ENCODE measurements at places on chromosomes 5 and 9.

- no peak for DNase-seq
Measured at GRCh38 chr5:129724222-129724621, 23.7 kb upstream of the MINAR2 start.

GRCh38 chr9:87706066-87706739, 19.7 kb upstream of the CTSL start:
- DNase-seq: no peak

DNA sequence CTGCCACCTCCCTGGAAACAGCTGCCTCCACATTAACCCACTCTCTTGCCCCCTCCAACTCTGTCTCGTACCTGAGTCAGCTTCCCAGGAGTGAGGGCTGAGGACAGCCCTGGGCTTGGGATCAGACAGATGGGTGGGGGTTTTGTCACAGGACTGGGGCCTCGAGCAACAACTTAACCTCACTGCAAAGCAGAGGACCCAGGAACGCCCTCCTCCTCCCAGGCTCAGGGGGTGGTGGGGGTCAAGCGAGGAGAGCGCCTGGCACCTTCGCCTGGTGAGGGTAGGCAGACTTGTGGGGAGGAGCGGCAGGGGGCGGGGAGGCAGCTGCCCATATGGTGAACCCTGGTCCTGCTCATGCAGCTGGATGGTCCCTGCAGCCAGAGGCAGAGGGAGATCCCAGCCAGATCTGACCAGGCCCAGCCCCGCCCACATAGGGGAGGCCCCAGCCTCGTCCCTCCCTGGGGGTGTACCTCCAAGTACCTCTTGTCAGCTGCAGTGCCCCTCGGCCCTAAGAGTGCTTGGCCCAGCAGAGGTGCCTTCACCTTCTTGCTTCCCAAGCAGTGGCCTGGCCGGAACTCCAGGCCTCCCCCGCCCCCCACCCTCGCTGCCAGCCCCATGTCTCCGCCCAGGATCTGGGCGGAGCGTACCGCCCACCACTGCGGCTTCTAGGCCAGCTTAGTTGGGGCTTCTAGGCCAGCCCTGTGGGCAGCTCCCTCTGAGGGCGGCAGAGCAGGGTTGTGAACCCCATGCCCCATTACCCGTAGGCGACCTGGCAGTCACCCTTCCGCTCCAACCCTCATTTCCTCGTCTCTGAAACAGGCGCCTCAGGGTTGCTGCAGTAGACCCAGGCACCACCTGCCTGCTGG, at the start of gene SARDH:
Gene SARDH, minus strand, starts transcription at position 579 of the 866 bp plus-strand sequence. CDS start 4,179 bp downstream, outside the sequence.
- no peak for DNase-seq

- DNase-seq: no peak
Measured at GRCh38 chr5:139693676-139694364, 45.7 kb downstream of the CXXC5 start.

GRCh38 chr9:115461280-115461679, 343.3 kb upstream of the TNC start:
- no peak for DNase-seq

GRCh38 chr5:127313847-127314473, 23.4 kb downstream of the MEGF10 start:
- DNase-seq: no peak

- no peak for DNase-seq
Measured at GRCh38 chr9:136719195-136719880, 7.0 kb downstream of the DIPK1B start.

- no peak for DNase-seq
Measured at GRCh38 chr5:124234022-124234769, 512.2 kb downstream of the ZNF608 start.

DNA sequence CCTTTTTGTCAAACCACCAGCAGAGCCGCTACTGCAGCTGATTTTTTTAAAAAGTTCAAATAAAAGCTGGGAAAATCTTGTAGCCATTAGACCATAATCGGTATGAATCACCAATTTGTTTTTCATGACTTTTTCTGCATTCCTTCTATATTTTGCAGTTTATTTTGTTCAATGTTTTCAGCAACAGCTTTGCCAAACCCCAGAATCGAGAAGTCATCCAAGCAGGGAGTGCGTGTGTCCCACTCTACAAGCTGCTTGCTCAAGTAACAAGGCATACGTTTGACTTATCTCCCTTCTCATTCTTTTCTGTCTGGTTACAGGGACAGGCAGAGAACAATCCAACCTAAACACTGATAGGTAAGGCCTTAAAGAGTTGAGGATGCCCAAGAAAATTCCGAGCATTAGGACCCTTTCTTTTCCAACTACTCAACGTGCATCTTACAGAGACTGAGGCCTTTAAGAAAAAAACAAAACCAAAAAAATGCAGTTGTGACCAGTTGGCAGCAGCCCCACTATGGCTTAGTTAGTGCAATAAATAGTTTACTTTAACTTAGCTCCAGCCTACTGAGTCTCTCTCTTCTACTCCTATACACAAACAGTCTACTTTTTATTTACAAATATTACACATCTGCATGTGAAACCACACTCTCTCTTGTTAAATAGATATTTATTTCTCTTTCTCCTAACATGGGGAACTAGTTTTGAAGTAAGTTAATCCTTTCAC, 134.7 kb upstream of the SLIT3 start:
- peak; percentile 57 for DNase-seq

DNA sequence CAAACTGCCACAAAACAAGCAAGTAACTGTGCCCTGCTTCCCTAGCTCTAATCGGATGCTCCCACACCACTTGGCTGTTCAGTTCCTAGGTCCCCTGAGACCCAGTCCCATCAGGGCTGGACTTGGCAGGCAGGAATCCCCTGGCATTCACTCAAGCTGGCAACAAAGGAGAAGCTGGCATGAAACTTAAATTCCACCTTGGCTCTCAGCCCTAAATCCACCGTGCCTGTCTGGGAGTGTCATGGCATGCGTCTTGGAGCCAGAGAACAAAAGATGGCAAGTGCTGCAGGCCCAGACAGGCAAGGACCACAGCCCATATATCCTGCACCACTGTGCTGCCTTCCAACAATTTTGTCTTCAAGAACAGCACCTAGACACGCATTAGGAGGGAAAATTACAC, 38.2 kb downstream of the ETF1 start:
- no peak for DNase-seq

DNA sequence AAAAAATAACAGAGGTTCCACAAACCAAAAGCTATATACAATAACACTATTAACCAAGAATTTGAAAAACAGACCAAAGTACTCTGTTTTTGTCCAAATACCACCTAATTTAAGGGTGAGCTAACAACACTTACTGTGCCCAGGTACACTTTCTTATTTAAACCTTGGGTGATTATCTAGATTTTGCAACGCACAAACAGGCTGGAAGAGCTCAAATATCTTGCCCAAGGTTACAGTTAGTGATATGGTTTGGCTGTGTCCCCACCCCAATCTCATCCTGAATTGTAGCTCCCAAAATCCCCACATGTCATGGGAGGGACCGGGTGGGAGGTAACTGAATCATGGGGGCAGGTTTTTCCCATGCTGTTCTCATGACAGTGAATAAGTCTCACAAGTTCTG, 58.9 kb downstream of the CDK5RAP2 start:
- DNase-seq: no peak

- no peak for DNase-seq
Measured at GRCh38 chr9:131405428-131405827, 11.5 kb downstream of the PRRC2B start.

GRCh38 chr5:98796197-98796972, 22.9 kb downstream of the RGMB start:
- no peak for DNase-seq

GRCh38 chr5:62149879-62150278, 156.1 kb upstream of the KIF2A start:
- no peak for DNase-seq

DNA sequence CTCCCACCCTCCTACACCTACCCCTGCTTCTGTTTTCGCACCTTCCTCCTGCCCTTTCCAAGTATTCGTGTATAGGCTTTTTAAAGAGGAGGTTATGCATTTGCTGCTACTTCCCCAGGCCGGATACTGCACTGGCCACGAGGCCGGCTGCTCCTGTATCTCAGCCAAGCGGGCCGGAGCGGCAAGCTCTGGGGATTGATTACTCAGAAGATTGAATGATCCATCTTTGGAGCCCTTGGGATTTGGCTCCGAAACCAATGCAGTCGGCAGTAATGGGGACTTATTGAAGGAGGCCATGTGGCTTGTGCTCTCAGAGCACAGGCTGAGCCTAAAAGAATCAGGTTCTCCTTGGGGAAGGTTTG, 405.3 kb downstream of the TLE4 start:
- DNase-seq: no peak

DNA sequence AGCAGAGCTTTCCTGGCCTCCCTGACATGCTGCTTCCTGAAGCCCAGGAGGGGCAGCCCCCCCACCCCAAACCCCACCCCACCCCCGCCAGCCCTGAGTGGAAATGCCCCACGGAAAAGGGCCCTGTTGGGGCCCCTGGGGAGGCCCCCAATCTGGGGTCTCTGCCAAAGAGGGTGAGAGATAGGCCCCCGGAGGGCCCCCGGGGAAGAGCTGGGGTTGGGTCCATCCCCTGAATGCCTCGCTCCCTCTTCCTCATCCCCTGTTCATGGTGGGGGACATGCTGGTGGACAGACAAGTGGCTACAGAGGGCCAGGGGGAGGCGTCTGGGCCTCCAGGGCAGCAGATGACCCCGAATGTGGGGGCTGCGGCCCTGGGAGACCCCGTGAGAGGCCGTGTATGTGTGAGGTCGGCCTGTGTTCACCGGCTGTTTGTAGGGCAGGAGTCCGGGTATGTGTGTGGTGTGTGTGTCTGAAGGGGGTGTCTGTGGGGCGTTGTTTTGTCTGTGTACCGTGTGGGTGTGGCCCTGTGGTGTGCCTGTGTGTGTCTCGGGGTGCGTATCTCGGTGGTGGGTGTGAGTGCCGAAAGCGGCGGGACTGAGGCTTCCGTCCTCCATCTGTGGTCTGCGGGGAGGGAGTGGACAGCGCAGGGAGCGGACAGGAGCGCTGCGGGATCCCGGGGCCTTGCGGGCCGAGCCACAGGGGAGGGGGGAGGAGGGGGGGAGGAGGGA, 11.3 kb downstream of the C9orf50 start:
- DNase-seq: no peak

DNA sequence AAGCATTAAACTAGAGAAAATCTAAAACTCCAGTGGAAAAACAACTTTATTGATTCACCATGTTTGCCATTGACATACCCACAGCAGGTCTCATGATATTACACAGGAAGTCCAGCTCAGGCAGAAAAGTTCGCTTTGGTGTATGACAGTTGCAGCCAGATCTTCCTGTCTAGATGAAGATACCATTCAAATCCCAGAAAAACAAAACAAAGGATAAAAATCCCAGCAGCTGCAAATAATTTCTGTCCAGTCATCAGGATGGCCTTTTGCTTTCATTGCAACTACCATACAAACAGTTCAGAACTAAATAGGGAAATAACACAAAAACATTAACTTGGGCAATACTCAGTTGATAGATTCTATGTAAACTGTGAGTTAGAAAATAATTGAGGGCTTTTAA, 136.0 kb upstream of the NREP start:
- DNase-seq: peak; percentile 31

DNA sequence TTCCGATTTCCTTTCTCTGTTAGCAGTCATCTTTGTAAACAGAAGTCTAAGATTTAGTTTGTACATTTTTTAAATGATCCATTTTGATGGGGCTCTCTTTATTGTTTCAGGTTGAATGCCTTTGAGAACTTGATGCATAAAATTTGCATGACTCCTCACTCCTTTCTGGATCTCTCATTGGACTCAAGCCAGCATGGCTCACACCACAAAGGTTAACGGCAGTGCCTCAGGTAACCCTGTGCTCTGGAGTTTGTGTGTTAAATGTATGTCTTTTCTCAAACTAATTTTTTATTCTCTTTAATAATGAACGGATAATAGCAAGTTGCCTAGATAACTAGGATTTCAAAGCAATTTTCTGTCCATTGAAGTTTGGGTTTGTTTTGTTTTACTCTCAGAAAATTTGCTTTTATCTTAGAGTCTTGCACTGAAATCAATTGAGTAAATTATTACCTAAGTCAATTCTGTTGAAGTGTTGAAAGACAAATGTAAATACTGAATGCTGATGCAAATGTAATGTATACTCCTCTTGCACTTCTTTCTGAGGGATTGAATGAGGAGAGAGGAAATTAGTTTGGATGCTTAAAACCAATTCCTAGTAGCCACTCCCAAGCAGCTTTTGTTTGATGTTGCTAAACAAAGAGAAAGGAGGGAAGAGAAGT, 164.6 kb upstream of the DMRT1 start:
- DNase-seq: no peak

GRCh38 chr9:120432600-120432999, 147.4 kb downstream of the CDK5RAP2 start:
- no peak for DNase-seq

- no peak for DNase-seq
Measured at GRCh38 chr5:11302663-11303062, 541.6 kb upstream of the DAP start.

DNA sequence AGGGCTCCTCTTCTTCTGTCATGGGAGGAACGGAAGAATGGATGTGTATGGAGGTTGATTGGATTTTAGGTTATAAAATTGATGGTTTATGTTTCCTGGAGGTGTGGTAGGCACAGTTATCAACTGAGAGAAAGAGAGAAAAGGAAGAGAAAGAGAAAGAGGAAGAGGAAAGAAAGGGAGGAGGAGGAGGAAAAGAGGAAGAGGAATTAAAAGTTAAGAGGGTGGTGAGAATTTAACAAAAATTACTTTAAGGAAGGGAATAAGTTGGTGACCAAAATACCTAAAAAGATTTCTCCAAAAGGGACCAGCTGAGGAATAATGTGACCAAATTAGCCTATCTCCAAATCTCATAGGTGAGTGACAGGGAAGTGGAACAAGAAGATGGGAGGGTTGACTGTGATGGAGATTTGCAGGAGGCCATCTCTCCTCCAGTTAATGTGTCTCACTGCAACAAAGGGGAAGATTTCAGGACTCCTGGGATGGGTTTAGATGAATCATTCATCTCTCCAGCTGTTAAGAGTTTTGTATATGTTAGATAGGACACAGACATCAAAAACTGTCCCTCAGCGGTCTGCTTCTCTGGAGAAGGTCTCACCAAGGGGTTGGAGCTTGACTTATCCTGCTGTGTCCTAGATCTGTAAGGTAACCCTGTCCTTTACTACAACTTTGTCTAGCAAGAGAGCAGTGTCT, 76.0 kb upstream of the TMC1 start:
- DNase-seq: no peak

DNA sequence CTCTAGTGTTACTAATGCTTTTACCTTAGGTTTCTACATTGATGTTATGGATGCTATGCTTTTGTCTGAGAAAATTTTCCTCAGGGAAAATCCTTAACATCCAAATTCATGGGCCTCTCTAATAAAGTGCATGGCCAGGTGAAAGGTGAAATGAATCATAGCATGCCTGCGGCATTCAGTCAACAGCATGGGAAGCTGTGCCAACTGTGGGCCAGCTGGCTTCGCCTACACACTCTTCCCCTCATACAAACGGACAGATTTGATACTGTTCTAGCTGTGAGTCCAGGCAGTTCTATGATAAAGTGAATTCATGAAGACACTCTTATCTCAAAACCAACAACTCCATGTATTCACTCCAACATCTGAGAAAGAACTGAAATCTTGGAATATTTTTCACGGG, 374.1 kb downstream of the PLK2 start:
- no peak for DNase-seq
